Glomerular endothelial cell (primary cell): ENCODE measurements at places on chromosomes 16 and 17.

DNA sequence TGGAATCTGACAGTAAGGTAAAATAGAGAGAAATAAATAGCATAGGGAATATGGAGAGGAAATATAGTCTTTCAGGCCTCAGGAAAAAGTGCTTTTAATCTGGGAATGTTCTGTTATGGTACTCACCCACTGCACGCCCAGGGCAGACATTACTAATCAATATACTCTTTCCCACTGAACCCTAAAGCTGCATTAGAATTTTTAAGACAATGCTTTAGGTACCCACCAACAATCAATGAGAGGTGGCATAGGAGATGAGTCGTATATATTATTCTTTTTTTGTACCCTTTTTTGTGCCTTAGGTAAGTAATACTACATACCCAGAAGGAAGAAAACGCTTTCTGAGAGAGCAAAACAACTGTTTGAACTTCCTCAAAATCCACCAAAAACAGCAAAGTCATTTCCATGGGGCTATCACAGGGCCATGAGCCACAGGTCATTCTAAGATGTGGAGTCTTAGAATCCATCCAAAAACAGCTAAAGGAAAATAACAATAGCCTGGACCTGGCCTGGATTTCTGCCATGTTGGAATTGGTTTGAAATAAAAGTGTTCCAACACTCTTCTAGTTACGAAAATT lies 542.1 kb downstream of the XYLT1 start:
- DNase-seq, result no peak

DNA sequence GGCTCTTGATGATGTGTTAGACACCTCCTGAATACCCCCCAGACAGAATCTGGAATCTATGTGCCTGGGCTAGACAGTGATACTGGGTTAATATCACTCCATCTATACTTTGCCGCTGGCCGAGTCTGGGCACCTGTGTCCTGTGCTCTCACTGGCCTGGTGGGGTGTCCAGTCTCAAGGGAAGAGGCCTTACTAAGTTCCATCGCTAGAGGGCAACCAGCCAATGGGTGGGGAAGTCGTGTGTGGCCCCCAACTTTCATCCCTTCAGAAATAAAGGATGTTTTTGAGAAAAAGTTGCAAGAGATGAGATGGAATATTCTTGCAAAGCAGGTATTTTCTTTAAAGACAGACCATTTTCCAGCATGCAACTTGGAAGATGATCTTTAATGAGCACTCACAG lies 1.6 kb upstream of the GLP2R start:
- no peak for DNase-seq

GRCh38 chr16:73196670-73197069 lies 148.7 kb upstream of the ZFHX3 start:
- peak; percentile 44 for DNase-seq

GRCh38 chr16:11530171-11530940 lies 56.4 kb downstream of the LITAF start:
- no peak for DNase-seq

DNA sequence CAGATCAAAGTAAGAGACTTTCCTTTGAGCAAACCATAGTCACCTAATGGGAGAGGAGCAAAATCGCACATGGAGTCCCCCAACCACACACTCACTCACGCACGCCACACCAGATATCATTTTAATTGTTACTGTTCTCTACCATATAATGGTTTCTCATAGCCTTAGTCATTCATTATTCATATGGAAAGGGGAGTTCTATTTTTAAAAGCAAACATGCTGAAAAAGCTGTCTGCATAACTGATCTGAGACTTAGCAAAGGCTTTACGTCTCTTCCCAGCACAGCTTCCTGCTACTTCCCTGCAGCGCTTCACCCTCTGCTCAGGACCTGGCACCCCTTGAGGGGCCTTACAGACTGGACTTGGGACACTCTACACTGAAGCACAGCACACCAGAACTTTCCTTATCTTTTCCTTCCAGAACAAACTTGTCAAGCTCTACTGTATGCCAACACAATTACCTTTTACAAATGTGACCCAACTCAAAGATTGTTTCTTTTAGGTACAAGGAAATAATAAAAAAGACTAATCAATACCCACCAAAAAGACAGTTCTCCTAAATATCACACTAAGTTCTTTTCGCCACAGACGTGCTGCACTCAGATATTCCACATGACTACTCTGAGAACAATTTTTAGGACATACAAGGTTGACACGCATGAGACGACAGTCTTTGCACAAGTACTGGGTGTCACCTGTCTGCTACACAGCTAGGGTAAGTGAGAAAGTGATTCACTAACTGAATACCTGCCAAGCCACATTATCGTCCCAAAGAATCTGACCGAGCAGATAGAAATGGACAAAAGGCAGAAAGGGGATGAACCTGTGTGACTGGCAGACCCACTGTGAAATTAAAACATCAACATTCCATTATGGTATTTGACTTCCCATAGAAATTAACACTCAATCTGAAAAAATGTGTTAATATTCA lies 21.5 kb downstream of the SRP68 start:
- no peak for DNase-seq

- peak; percentile 44 for DNase-seq
Observed at GRCh38 chr16:72400257-72401083, 228.5 kb upstream of the PMFBP1 start.

GRCh38 chr17:41324180-41325075 lies 8.9 kb upstream of the KRTAP17-1 start:
- DNase-seq, result no peak

GRCh38 chr16:71214746-71215381 lies 15.7 kb downstream of the HYDIN start:
- DNase-seq, result peak; percentile 4

DNA sequence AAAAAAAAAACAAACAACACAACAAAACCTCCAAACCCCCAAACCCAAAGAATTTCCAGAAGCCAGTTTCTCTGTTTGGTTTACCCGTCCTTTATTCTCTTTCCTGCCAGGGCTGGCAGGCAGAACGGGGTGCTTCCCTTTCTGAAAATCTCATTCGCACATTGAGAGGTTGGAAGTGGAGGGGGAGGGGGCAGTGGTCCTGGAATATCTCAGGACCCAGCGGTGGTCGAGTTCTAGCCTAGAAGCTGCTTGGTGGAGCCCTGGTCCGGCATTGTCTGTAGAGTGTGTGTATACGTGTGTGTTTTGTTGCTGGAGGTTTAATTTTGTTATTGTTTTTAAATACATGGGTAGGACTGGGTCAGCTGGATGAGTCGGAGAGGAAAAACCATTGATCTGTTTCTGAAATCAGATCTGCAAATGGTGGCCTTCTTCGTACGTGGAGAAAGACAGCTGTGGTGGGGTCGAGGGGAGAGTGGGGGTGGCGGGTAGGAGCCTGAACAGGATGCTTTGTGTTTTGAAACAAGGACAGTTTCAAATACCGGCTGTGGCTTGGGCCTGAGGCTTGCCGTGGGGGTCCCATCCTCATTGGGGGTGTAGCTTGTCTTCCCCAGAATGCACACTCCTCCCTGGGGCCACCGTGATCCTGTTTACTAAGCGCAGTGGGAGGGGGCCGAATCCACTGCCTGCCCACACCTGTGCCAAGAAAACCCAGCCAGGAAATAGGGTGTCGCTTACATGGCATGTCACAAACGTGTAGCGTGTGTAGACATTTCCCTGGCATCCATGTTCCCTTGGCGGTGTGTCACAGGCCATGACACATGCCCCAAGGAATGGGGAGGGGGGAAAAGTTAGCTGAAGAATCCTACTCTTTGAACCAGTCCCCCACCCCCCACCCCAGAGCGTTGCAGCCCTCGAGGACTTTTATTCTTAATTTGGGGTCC lies 1.6 kb downstream of the CMIP start:
- DNase-seq, result no peak

DNA sequence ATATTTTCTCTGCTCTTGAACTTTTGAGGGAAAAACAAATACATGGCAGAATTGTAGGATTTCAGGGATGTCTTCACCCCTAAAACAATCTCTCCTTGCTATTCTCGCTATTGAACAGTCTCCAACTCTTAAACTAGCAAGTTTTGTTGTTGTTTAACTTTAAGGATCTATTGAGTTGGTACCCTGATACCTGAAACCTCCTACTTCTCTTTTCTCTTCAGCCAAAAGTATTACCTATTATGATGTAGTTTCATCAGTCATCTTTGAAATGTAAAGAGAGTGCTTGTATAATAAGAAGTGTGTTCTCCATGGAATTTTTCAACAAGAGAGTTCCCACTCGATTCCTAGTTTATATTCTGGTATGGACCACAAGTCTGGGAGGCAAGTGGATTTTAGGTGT lies 211.6 kb upstream of the TBX2 start:
- no peak for DNase-seq

GRCh38 chr17:44794851-44795413 lies 35.2 kb downstream of the GJC1 start:
- peak; percentile 73 for DNase-seq

- DNase-seq, result no peak
Observed at GRCh38 chr17:65243838-65244625, 106.9 kb downstream of the RGS9 start.

- no peak for DNase-seq
Observed at GRCh38 chr16:85094812-85095211, 17.5 kb downstream of the CIBAR2 start.

DNA sequence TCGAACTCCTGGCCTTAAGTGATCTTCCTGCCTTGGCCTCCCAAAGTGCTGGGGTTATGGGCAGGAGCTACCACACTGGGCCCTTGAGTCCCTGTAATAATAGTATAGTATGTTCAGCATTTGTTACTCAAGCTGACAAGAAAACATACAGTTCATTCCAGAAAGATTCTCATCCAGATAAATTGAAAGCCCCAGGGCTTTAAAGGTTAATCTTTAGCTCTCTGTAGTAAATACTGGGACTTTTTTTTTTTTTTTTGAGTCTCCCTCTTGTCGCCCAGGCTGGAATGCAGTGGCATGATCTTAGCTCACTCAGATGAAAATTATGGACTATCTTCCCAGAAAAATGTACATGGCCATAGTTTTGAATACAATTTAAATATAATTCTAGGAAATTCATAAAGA lies 11.0 kb downstream of the BRCA1 start:
- no peak for DNase-seq

GRCh38 chr17:73748508-73748907 lies 104.3 kb upstream of the SDK2 start:
- no peak for DNase-seq

GRCh38 chr16:31128711-31129567 lies 6.6 kb downstream of the PRSS8 start:
- DNase-seq, result no peak

- DNase-seq, result no peak
Observed at GRCh38 chr17:48871551-48872351, 20.8 kb upstream of the ATP5MC1 start.
